ENCODE measurements at places on chromosomes 6 and 20.

DNA sequence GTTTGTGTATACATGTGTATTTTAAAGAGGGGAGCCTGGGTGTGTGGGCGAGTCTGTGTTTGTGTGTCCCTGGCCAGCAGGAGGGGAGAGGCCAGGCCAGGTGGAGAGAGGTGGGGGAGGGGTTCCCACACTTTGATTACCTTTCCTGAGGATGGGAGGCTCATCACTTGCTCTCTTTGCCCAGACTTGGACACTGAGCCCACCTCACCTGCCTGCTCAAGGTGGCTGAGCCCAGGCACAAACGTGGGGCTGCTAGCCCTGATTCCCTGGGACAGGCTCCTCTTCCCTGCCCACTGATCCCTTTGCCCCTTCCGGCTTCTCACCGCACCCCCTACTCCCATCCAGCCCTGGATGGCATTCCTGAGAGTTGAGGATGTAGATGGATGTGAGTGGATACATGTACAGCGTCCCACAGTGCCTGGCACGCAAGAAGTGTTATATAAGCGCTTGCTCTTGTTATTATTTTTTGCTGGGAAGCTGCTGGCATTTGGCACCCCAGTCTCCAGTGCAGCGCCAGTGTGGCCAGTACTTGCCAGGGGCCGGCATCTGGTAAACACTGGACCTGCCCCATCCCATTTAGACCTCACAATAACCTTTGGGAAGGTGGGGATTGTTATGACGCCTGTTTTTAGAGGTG, 2.7 kb downstream of the CEBPB start:
- DNase-seq: no peak

GRCh38 chr6:34661357-34661756, 35.2 kb downstream of the ILRUN start:
- DNase-seq: no peak

- DNase-seq: no peak
Measured at GRCh38 chr6:158313989-158314388, 1.7 kb downstream of the TULP4 start.

GRCh38 chr20:23188377-23189169, 102.4 kb upstream of the CD93 start:
- no peak for DNase-seq

- no peak for DNase-seq
Measured at GRCh38 chr20:43901296-43901695, 13.4 kb upstream of the TOX2 start.

DNA sequence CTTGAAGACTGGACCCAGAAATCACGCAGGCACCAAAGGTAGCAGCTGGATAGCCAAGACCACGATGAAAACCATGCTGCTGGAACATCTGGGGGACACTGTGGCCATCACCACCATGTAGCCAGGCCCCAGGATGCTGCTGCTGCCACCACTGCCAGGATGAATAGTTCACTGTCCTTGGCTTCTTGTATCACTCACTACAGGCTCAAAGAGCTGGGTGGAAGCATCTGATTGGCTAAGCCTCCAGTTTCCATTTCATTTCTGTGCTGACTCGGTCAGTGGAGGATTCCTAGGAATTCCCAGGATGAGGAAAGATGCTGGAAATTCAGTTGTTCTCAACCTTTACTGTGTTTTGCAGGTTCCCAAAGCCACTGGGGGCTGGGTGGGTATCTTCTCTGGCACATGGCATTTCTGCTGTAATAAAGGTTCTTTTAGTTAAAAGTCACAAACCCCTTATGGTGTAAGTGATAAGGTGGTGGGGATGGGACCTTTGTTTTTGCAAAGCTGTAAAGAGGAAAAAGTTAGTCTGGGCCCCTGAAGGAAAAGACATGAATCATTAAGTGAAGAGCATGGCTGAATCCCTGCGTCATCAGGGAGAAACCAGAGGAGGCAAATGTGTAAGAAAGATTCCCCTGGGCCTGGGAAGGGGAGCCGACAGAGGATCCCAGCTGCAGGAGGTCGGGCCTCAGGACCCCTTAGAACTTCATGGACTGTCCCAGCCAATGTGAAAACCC, 75.6 kb upstream of the RNF24 start:
- no peak for DNase-seq

Data from stimulated activated CD8-positive, alpha-beta memory T cell treated with anti-CD3 and anti-CD28 coated beads, Interleukin-15, amount 100 ng/mL, for 24 hours (primary cell).